B cell (primary cell): ENCODE measurements at places on chromosomes 7 and 10. TPM values are rescaled to one million over a fixed set of nuclear protein-coding genes. Genes with fewer than 3 reads are reported as not detected.
A peak's percentile ranks its signal among the peaks of the same experiment; 100 is the strongest.

Gene MSMB
- not detected in 2 replicates for total RNA-seq

Gene EN2
- not detected in 2 replicates for total RNA-seq

Gene NSUN6
- total RNA-seq = 27.9 and 29.2 TPM in 2 replicates

Gene SUN3
- total RNA-seq = not detected in 2 replicates

Gene GPRIN2
- total RNA-seq = not detected in 2 replicates

Gene PHKG1
- 3.3 and 4.0 TPM in 2 replicates for total RNA-seq

Gene WIPF3
- not detected in 2 replicates for total RNA-seq

- peaks cover 57% of the 10 kb centered on the region for H3K4me1 ChIP-seq
- peak overlapping the region; percentile 43 for H3K27ac ChIP-seq
- H3K27me3 ChIP-seq = no peaks in the 10 kb centered on the region
- DNase-seq = no peak
- H3K36me3 ChIP-seq = no peaks in the 10 kb centered on the region
These were observed 56.4 kb upstream of the CCDC71L start for GRCh38 chr7:106717254-106717954.

- H3K36me3 ChIP-seq = peaks cover 40% of the 10 kb centered on the region
- H3K27me3 ChIP-seq = no peaks in the 10 kb centered on the region
- no peak overlapping the region for H3K4me3 ChIP-seq
- peak; percentile 34 for DNase-seq
- H3K27ac ChIP-seq = no peak overlapping the region
These were observed 9.8 kb downstream of the DNAJB12 start for GRCh38 chr10:72344932-72345331.

DNA sequence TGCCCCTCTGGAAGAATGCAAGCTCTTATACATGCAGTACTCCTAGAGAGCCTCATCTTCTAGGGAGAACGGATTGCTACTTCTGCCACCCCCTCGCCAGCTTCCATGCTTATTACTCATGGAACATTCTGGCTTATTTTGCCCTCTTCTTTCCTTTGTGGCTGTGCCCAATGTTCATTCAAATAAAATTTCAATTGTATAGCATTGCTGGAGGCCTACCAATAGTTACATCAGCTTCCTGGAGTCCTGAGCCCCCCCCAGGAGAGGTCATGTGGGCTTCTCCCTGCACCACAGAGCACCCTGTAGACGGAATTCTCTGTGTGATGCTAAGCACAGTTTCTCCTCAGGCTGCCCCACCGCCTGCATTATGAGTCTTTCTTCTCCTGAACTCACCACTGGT, 1094.0 kb downstream of the KCNMA1 start:
- H3K4me1 ChIP-seq = no peaks in the 10 kb centered on the region
- no peaks in the 10 kb centered on the region for H3K27me3 ChIP-seq
- no peaks in the 10 kb centered on the region for H3K36me3 ChIP-seq
- H3K27ac ChIP-seq = no peak overlapping the region
- no peak for DNase-seq
- no peak overlapping the region for H3K4me3 ChIP-seq

DNA sequence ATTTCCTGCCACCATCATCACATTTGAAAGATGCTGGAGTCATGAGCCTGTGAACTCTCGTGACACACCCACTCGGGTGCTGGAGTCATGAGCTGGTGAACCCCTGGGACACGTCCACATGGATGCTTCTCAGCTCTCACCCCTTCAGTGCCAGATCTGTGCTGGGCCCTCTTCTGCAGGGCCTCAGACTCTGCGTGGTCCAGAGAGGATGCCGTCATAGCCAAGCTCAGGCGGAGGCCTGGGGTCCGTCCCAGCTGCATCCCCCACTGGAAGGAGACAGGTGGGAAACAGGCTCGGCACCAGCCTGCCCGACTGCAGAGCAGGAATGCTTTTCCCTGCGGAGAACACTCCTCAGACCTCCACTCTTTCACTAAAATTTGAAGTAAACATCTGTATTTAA, 156.5 kb upstream of the PPP2R2D start:
- no peak overlapping the region for H3K4me3 ChIP-seq
- H3K27me3 ChIP-seq = no peaks in the 10 kb centered on the region
- H3K4me1 ChIP-seq = peaks cover 19% of the 10 kb centered on the region
- DNase-seq = no peak

DNA sequence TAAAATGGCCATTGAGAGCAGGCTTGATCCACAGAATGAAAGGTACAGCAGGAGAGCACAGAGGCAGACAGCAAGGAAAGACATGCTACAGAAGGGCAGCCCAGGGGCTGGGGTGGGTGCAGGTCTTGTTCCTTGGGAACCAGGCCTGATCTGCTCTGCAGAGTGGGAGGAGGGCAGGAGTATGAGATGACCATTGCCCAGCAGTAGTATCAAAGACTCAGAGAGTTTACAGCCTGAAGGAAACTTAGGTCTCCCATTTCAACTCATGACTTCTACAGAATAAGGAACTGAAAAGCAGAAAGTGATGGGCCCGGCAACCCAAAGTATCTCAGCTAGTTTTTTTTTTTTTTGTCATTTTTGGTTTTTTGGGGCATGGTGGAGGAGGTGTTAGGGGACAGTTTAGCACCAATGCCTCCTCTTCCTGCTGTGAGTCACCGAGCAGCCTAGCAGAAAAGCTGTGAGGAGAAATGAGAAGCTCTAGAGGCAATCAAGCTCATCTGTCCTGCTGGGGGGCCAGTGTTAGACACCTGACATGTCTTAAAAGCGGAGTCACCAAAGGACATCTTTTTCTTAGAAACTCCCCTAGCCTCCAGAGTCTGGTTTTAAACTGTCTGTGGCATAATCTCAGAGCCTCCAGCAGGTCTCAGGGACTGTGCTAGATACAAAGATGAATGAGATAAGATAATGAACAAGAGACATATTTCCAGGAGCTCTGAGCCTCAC, 34.3 kb upstream of the HERPUD2 start:
- H3K4me1 ChIP-seq = peaks cover 77% of the 10 kb centered on the region
- DNase-seq = peak; percentile 92
- no peaks in the 10 kb centered on the region for H3K36me3 ChIP-seq
- H3K4me3 ChIP-seq = peak overlapping the region; percentile 12
- peak overlapping the region; percentile 99 for H3K27ac ChIP-seq
- no peaks in the 10 kb centered on the region for H3K27me3 ChIP-seq

GRCh38 chr7:117005449-117005848, 52.1 kb downstream of the ST7 start:
- H3K36me3 ChIP-seq = no peaks in the 10 kb centered on the region
- H3K4me3 ChIP-seq = no peak overlapping the region
- H3K4me1 ChIP-seq = peaks cover 12% of the 10 kb centered on the region
- DNase-seq = no peak

GRCh38 chr10:18351421-18351820, 211.2 kb downstream of the CACNB2 start:
- no peak overlapping the region for H3K4me3 ChIP-seq
- no peaks in the 10 kb centered on the region for H3K27me3 ChIP-seq
- H3K36me3 ChIP-seq = no peaks in the 10 kb centered on the region
- DNase-seq = no peak
- H3K4me1 ChIP-seq = no peaks in the 10 kb centered on the region

- H3K27ac ChIP-seq = no peak overlapping the region
- H3K27me3 ChIP-seq = no peaks in the 10 kb centered on the region
- no peaks in the 10 kb centered on the region for H3K36me3 ChIP-seq
- no peak overlapping the region for H3K4me3 ChIP-seq
These were observed 43.9 kb upstream of the GSAP start for GRCh38 chr7:77460057-77460486.

DNA sequence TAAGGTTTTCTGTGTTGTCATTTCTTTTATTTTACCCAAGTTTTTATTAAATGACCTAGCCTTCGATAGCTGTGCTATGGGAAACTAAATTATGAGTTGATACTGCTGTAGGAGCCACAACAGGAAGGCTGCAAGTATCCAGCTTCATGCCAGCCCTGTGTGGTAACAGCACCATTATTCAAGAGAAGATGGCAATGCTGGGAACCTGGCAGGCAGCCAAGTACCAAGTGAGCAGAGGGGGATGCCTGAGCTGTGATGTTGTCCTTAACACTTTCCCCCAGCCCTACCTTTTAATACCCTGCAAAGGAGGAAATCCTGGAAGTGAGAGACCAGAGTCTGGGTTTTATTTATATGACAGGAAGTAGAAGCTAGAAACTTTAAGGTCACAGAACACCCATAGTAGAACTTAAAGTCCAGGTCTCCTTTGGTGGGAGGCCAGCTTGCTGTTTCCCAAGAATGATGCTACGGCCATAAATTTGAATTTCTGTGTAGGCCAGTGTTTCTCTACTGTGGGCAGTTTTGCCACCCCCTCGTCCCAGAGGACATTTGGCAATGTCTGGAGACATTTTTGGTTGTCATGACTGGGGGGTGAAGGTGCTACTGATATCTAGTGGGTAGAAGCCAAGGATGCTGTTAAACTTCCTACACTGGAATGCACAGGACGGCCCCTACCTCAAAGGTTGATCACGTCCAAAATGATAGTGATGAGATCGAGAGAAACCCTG, 9.2 kb upstream of the ATXN7L1 start:
- H3K27me3 ChIP-seq = no peaks in the 10 kb centered on the region
- no peak for DNase-seq
- H3K4me3 ChIP-seq = no peak overlapping the region
- H3K4me1 ChIP-seq = no peaks in the 10 kb centered on the region

DNA sequence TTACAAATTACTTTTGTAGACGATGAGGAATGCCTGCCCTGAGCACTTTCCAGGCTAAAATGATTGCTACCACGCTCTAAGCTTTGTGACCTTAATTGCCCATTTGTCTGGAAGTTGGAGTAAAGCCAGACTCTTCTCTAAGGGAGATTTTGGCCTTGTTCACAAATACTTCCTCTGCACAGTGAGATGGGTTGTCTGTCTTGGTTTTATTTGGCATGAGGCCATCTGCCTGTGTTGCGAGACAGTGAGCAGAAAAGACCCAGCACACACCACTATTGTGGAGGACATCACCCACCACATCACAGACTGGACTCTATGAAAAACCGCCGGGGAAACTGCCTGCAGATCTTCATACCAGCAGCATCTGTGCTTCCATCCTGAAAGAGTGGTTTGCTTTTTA, 138.4 kb downstream of the BICC1 start:
- H3K4me1 ChIP-seq = no peaks in the 10 kb centered on the region
- no peak overlapping the region for H3K27ac ChIP-seq
- H3K36me3 ChIP-seq = no peaks in the 10 kb centered on the region
- H3K4me3 ChIP-seq = no peak overlapping the region

- peaks cover 1% of the 10 kb centered on the region for H3K36me3 ChIP-seq
- no peak overlapping the region for H3K27ac ChIP-seq
- peaks cover 7% of the 10 kb centered on the region for H3K27me3 ChIP-seq
These were observed 60.7 kb upstream of the DNAJB6 start for GRCh38 chr7:157276091-157276561.

DNA sequence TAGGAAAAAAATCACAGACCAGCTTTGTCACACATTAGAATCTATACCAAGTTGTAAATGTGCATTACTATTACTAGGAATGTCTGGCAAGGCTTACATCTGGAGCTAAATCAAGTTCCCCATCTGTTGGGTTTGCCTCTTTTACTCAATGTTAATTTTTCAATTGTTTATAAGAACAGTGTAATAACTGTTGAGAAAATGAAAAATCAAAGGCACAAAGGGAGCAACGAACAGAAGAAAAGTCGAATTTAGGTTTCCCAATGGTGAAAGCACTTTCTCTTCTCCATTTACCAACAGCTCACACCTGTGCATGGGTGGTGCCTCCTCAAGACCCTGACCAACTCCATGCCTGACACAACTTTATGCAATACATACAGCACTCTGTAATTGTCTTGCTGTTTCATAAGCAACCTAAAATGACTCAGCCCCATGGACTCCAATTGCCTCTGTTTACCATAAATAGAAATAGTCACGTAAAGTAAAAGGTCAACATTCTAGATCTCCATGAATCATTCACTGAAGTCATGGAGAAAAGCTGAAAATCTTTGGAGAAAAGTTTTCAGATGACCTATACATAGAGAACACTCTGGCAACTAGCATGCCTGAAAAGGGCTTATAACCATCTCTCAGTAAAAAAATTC, 95.5 kb upstream of the KCNIP2 start:
- no peaks in the 10 kb centered on the region for H3K36me3 ChIP-seq
- no peak overlapping the region for H3K27ac ChIP-seq
- peaks cover 25% of the 10 kb centered on the region for H3K4me1 ChIP-seq
- DNase-seq = peak; percentile 23
- no peaks in the 10 kb centered on the region for H3K27me3 ChIP-seq

- H3K27ac ChIP-seq = no peak overlapping the region
- no peaks in the 10 kb centered on the region for H3K27me3 ChIP-seq
- peaks cover 21% of the 10 kb centered on the region for H3K4me1 ChIP-seq
- no peaks in the 10 kb centered on the region for H3K36me3 ChIP-seq
- peak overlapping the region; percentile 68 for H3K4me3 ChIP-seq
These were observed 59.7 kb downstream of the ZNF467 start for GRCh38 chr7:149713731-149714068.

DNA sequence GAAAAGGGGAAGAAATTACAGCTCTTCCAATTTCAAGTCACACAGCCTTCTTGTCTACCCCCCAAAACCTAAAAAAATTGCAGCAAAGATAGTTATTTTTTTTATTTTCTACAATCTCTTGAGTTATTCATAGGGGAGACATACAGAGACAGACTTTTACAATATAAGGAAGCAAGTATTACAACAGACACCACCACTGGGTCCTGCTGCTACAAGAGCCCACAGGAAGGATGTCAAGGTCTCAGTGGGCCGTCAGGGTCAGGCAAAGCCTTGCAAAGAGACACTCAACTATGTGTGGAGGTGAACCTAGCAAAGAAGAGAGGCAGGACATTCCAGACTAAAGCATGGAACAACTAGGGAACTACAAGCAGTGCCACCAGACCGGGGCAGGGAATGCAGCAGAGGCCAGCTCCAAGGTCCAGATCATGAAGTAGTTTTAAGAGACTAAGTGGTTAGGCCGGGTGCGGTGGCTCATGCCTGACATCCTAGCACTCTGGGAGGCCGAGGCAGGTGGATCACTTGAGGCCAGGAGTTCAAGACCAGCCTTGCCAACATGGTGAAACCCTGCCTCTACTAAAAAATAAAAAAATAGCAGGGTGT, 28.2 kb upstream of the ZCCHC24 start:
- no peak overlapping the region for H3K4me3 ChIP-seq
- no peaks in the 10 kb centered on the region for H3K4me1 ChIP-seq
- no peak for DNase-seq
- H3K27me3 ChIP-seq = peaks cover 6% of the 10 kb centered on the region

- no peak for DNase-seq
- H3K4me1 ChIP-seq = no peaks in the 10 kb centered on the region
- H3K27me3 ChIP-seq = no peaks in the 10 kb centered on the region
- H3K4me3 ChIP-seq = no peak overlapping the region
- H3K27ac ChIP-seq = no peak overlapping the region
- H3K36me3 ChIP-seq = no peaks in the 10 kb centered on the region
These were observed 62.6 kb upstream of the EFCAB10 start for GRCh38 chr7:105643851-105644250.
